Fibroblast of mammary gland (primary cell): ENCODE measurements at places on chromosomes 16 and 17.

- no peak for DNase-seq
Measured at GRCh38 chr17:74280093-74280513, 6.1 kb downstream of the DNAI2 start.

DNA sequence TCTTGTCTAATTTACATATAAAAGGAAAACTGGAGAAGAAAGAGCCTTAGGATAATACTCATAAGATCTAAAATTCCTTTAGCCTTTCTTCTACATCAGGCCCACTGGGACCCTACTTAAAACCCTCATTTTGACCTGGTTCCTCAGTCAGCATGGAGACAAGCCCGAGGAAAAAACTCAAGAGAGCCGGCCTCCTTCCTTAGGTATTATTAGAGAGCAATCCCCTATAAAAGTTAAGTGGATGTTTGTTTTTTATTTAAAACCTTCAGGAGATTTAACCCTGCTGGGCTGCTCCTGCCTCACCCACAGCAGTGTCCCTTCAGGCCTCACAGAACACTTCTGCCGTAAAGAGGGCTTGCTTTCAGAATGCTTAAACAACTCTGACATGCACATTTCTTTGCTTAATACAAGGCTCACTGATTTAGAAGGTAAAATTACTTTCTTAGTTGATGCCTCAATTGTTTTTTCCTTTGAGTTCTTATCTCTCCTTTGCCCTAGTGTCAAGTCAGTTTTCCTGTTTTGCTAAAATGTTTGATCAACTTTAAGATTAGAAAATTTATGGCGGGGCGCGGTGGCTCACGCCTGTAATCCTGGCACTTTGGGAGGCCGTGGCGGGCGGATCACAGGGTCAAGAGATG lies 145.6 kb upstream of the TBX2 start:
- DNase-seq: no peak

DNA sequence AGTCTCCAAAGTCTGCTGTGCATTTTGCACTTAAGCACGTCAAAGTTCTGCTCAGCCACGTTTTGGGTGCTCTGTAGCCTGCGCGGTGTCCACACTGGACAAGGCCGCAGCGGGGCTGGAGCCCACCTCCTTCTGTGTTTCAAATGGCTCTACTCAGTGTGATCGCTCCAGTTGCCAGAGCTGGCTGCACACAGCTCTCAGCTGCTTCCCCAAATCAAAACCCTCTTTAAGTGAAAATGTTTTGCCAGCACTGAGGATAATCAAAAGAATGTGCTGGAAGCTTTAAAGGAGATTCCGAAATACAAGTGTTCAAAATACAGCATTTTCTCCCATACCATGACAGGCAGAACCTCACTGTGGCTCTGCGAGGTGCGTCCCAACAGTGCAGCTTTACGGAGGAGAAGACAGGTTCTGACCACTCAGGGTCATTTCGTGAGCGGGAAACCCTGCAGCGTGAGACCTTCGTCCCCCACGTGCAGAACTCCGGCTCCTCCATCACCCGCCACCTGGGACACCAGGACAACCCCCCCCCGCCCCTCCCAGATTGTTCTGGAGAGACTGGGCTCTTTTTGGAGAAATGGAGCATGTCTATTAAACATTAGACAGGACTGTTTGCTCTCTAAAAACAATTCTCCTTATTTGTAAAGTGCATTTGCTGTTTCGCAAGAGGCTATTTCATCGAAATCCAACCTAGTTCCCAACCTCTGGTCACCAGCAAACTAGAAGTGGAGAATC lies 16.6 kb downstream of the TBC1D16 start:
- DNase-seq: no peak

GRCh38 chr17:77489893-77490255 lies 349.1 kb downstream of the SEC14L1 start:
- DNase-seq: peak; percentile 33

DNA sequence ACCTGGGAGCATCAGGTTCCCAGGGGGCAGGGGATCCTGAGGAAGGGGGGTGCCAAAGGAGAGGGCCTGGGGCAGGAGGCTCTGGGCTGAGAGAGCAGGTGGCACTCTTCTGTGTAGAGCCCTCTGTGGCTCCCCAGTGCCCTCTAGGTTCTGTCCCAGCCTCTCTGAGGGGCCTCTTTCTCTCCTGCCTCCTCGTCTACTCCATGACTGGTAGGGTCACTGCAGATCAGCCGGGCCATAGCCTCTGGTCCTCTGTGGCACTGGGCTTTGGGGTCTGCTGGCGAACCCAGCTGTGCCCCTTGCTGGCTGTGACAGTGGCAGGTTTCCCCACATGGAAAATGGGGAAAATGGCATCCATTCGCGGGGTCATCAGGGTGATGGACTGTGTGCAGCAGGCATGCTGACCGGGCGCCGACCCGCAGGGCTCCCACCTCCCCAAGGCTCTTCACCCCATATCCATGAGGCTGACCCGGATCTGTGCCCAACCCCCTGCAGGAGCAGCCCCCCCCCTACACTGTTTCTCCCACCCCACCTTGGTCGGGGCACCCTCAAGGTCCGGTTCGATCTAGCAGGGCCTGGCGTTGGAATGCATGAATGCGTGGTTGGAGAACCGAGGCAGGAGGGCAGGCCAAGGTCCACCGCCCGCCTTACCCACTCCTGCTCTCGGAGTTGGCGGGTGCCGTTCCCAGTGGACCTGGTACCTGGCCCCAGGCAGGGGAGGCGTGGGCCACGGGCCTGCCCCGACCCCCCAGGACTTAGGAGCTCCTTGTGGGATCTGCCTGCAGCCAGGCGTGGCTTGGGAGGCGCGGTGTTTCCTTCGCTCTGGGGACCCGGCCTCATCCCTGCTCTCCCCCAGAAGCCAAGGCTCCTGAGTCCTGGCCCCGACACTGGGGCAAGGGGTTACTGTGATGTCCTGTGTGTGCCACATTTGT lies 6.5 kb downstream of the GLIS2 start:
- no peak for DNase-seq

DNA sequence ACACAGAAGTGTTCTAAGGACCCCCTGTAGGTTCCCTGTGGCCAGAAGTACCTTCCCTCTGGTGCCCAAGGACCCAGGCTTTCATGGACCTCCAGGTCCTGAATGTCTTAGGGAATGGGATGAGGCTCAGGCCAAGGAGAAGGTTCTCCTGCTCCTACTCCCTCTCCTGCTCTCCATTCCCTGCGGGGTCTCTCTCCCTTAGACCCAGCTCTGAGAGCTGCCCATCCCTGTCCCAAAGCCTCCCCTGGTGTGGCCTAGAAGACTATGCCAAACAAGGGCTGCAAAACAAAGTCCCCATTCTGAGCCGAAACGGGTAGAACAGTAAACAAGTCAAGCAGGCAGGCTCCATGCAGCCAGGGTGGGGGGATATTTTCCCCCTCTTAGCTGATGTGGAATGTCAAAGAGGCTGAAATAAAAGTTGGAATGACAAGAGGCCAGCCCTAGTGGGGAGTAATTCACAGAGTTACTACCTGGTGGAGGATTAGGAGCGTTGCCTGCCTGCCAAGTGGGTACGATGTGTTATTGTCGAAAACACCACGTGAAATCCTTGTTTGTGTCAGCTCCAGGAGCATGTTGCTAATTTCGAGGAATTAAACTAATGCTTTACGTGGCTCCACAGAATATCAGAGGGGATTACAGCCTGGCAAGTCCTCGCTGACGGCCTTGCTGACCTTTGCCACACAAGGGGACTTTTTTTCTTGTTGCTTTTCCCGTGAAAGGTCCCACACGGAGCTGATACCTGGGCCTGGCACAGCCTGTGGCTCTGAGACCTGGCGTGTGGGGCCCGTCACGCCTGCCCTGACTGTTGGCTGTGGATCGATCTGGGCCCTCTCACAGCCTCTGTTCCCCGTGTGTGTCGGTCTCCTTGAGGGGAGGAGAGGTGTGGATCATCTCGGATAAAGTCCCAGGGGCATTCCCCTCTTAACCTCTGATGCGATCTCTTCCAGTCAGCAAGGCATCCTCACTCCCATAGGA lies 2.9 kb downstream of the WFIKKN2 start:
- no peak for DNase-seq

- DNase-seq: peak; percentile 25
Measured at GRCh38 chr16:4659363-4660353, 33.7 kb upstream of the NUDT16L1 start.

DNA sequence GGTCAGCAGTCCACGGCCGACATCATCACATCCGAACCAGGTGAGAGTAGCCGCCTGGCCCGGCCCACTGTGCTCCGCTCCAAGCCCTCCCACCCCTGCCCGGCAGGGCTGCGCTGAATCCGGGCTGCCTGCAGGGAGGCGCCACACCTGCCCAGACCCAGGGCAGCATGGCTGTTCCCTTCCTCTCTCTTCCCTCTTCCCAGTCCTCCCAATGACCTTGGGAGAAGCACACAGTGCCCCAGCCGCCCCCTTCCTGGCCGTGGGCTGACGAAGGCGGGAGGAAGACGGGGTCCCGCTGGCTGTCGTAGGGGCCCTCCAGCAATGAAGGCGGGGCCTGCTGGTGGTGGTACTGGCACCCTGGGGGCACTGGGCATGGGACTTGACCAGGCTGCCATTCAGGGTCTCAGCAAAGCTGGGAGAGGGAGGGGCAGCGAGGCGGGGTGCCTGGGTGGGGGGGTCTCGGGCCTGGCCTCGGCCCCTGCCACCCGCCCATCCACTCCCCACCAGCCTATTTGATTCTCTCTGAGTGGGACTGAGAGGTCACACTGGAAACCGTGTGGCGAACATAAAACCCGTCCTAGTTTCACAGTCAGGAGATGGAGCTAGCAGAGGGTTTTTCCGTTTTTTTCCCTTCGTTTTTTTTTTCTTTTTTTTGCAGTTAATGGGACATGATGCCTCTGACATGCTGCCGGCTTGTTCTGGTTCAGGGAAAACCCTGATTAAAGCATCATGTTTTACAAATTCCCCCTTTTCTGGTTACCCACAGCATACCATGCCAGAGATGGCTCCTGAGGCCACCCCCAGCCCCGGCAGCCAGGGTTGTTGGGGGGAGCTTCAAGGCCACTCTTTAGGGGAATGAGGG lies 50.6 kb downstream of the BAHCC1 start:
- no peak for DNase-seq

GRCh38 chr17:41529491-41529915 lies 1.4 kb upstream of the KRT19 start:
- DNase-seq: no peak

DNA sequence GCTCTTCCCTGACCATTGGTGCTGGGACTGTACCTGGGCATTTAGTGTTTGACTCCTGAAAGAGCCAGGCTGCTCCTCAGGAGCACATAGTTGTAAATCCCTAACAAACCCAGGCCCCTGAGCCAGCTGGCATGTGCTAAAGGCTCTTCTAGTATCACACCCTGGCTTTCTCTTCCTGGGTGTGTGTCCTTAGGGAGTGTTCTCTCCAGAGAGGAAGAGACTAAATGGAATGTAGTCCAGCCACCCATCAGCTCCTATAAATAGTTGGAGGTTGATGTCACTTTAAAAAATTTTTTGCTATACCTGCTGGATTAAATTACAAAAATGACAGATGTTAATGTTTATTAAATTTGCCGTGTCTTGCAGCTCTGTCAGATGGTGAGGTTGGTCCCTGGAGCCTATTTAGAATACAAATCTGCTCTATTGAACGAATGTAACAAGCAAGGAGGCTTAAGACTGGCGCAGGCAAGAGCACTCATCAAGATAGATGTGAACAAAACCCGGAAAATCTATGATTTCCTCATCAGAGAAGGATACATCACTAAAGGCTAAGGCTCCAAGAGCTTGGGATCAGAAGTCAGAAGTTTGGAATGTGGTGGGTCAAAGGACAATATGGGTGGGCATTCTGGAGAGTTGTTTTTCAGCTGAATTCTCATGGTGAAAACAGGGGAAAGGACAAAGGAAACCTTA lies 13.1 kb upstream of the DUSP14 start:
- DNase-seq: peak; percentile 82

- DNase-seq: no peak
Measured at GRCh38 chr17:28906276-28906675, 3.4 kb upstream of the DHRS13 start.

DNA sequence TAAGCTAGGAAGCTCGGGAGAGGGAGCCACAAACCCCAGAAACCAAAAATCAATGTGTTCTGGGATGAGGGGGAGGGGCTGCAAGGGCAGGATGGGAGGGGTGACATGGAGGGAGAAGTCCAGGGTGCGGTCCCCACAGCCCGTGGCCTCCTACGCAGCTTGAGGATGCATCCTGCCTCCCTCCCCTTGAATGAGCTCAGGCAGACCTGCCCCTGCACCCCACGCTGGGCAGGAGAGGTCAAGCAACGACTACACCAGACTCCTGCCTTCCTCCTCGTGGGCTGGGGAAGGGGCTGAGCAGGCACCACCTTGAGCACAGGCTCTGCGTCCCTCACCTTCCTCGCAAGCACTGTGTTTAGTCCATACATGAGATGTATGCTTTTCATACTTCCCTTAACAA lies 3.9 kb downstream of the ANKRD13B start:
- no peak for DNase-seq

DNA sequence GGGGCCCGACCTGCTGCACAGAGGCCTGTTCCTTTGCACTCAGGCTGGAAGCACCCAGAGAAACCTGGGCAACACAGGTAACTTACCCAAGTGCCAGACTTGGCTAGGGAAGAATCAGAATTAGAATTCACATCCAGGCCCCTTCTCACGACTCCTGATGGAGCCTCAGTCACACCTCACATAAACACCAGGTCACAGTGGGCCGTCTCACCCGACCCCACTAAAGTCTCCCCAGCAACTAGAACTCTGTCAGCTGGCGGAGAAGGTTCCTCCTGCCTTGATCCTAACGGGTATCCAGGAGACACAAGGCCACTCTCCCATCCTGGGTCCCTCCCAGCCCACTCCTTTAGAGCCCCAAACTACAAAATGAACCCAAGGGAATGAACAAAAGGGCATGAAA lies 6.4 kb downstream of the TK2 start:
- no peak for DNase-seq

DNA sequence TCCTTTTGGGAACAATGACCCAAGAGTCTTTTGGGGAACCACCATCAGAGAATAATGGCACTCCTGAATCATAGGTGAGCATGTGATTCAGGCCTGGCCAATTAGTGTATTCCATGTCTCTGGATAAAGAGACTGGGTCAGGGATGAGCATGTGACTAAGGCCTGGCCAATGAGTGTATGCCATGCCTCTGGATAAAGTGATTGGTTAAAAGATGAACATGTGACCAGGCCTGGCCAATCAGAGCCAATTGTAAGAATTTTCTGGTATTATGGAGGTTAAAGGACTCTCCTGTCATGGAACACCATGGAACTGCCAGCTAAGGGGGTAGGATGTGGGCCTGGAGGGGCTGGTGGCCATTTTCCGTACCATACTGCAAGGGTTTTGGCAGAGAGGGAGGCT lies 194.3 kb downstream of the C16orf78 start:
- peak; percentile 5 for DNase-seq

DNA sequence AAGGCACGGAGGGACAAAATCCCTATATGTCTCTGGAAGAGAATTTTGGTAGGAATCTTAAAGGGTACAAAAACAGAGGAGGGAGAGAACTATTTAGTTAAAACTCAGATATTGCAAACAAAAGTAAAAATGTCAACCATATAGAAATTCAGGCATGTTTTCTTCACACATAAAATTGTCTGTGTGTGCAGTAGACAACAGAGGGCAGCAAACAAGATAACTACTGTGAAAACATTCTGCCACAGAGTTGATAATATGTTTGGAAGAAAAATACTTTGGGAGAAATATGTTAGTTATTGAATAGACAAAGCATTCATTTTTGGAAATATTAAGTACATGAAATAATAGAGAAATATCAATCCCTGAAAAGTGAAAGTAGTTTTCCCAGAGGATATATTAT lies 56.2 kb downstream of the SNX11 start:
- DNase-seq: no peak

GRCh38 chr17:47948706-47949196 lies 7.4 kb downstream of the PNPO start:
- DNase-seq: no peak

- DNase-seq: no peak
Measured at GRCh38 chr17:63989622-63990345, 8.4 kb upstream of the PRR29 start.
